ENCODE measurements at places on chromosomes 3 and 15.

- DNase-seq = peak; percentile 90
These were observed 22.5 kb downstream of the POPDC2 start for GRCh38 chr3:119637679-119638477.

DNA sequence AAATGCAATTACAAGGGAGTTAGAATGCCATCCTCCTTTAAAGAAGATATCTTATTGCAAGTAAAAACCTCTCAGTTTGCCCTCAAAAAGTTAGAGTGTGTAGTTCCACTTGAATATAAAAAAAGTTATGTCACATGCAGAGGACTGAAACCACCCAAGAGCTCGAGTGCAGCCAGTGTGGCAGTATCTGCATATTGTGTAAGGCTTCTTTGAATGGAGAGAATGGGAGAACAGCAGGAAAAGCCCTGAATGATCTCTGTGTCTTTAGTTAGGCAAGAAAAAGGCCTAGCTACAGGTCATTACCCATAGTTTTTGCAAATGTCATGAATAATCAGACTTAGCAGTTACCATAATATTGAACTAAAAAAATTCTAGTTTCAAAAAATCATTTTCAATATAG is 13.9 kb upstream of the TEX9 start:
- DNase-seq = no peak

DNA sequence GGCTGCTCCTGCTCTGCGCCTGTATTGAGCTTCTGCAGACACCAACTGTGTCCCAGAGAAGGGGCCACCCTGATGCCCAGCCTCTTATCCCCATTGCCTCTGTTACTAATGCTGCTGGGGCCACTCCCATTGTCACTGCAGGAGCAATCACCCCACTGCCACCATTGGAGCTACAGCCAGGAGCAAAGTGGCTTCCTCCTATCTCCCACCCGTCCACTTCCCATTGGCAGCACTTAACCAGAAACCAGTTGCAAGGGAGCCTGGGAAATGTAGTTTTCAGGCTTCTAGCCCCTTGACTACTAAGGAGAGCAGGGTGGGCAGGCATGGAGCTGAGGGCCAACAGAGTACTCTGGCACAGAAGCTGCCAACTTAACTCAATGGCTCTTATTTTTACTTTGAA is 55.9 kb upstream of the KLF13 start:
- DNase-seq = no peak

DNA sequence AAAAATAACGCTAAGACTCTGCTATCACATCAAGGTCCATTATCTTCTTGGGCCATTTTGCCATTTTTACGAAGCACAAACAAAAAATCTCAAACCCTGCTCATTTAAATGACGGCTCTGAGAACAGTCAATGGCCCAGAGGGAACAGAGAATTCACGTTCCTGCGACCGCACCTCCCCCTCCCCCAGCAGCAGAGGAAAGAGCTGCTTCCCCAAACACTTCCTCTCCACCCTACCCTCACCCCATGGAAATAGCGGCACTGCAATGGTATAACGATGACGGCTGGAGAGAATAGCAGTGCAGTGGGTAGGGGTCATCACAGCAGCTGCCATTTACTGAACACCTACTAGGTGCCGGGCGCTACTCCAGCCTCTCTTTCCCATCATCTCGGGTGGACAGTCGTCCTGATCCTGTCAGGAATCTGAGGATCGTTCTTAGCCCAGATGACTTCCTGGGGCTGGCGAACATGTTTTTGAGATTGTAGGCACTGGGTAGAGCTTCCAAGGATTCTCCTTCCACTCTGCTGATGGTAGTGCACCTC is 113.3 kb downstream of the IQSEC1 start:
- no peak for DNase-seq

- DNase-seq = no peak
These were observed 1347.2 kb downstream of the ROBO1 start for GRCh38 chr3:78420611-78421010.

GRCh38 chr15:101438482-101439284 is 50.8 kb downstream of the PCSK6 start:
- DNase-seq = no peak
